ENCODE measurements at places on chromosomes 7 and 10.

DNA sequence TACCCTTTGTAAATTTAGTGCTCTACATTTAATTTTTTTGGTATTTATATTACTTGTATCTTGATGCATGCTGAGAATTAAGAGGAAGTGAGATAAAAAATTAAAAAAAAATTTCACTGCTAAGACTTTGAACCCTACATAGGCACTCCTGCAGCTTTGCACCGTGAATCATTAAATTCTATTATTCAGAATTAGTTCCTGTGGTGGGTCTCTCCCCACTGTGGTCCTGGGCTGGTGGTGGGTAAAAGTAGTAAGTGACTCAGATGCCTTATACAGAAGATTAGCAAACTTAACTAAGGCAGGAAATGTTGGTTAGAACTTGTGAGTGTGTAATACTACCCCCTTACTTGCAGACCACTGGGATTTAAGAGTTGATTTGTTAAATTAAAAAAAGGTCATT lies 72.6 kb downstream of the AP3M1 start:
- DNase-seq = no peak

GRCh38 chr10:17001961-17002749 lies 127.5 kb downstream of the CUBN start:
- DNase-seq = peak; percentile 35

DNA sequence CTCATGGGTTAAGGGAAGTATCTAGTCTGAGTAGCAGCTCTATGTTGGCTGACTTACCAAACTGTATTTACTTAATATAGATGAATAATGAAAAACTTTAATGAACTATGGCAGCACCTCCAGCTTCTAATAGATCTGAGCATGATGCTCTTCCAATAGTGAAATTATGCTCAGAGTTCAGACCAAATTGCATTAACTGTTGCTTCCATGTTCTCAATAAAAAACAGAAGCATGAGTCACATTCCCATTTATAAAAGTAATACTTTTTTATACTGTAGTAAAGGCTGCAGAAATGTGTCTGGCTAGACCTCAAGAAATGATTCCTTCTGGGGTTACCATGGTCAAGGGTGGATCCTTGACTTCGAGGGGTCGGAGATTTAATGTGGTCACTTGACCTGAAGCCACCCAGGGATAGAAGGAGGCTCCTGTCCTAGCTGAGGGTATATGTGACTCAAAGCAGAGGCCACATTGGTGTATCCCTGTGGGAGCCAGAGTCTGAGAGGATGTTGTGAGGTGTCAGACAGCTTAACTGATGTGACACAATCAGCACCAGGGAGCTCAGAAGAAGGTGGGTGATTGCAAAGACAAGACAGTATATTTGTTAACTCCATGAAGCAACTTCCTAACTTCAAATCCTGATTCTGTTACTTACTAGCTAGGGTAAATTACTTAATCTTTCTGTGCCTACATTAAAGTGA lies 19.8 kb upstream of the PLCE1 start:
- no peak for DNase-seq

GRCh38 chr7:63092951-63093350 lies 905.7 kb upstream of the ZNF722 start:
- no peak for DNase-seq

DNA sequence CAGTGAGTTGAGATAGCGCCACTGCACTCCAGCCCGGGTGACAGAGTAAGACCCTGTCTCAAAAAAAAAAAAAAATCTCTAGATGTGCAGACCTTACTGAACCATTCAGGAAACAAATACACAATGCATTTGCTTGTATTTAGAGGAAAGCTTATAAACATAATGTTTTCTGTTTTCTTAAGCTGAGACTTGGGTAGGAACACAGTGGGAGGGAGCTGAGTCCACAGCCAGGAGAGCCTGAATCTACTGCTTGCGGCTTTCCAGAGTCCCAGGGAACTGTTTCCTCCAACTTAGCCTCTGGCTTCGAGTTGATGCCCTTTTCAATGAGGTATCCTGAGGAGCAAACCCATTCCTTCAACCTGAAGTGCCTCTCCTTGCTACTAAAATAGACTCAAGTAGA lies 83.0 kb upstream of the PITRM1 start:
- no peak for DNase-seq

- DNase-seq = no peak
Observed at GRCh38 chr10:79492256-79492655, 20.1 kb upstream of the EIF5AL1 start.

DNA sequence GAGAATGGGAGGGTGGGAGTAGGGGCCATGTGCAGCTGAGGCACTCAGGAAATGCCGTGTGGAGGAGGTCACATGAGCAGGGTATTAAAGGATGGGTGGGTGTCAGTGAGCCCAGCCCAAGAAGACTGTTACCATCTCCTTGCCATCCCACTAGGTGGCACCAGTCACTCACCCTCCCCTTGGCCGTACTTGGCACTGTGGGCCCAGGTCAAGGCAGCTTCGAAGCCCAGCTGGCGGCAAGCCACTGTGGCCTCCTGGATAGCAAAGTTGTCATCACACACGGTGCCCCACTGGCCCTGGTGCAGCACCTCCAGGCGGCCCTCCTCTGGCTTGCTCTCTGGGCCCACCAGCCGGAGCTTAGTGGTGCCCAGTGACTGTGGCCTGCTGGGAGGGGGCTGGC lies 5.4 kb downstream of the LOXL4 start:
- DNase-seq = peak; percentile 13

DNA sequence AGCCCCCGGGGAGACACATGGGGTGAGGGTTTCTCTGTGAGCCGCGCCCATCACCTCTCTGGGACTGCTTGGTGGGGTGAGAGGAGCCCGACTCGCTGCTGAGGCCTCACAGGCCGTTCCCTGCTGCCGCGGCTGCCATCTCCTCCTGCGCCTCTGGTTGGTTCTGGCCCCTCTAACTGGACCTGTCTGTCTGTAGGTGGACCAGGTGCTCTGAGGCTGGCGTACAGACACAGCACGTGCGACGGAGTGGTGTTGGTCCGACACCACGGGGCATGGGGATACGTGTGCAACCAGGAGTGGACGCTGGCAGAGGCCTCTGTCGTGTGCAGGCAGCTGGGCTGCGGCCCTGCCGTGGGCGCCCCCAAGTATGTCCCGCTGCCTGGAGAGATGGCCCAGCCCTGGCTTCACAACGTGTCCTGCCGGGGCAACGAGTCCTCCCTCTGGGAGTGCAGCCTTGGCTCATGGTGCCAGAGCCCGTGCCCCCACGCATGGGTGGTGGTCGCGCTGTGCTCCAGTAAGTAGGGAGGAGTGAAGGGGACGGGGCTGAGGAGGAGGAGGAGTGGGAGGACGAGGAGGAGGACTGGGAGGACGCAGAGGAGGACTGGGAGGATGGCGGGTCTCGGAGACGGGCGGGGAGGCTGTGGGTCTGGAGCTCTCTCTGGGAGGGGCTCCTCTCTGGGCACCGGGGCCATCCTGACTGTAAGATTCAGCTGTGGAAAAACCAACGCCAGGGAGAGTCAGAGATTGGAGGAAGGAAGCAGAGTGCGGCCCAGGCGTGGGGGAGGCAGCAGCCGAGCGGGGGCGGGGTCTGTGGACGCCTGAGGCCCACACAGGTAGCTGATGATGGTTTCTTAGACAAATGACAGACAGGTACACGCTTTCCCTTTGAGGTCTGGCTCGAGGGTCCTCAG lies 2.6 kb downstream of the SCART1 start:
- no peak for DNase-seq

GRCh38 chr10:99449023-99449422 lies 18.6 kb upstream of the GOT1 start:
- DNase-seq = no peak

DNA sequence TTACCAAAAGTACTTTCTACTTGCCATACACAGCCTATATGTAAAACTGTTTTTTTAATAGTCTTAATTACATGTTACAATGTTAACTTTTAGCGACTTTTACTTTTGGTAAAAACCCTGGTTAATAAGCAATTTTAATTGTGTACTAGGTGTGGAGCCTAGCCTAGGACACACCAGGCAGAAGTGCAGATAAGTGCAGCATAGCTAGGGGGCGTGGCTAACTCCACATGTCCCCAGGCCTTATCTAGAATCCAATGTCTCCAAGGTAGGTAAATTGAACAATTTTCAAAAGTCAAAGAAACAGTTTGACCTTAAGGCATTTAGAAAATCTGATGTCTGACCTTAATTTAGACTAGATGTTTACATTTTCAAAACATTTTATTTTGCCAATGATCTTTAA lies 858.7 kb downstream of the CCSER2 start:
- no peak for DNase-seq

DNA sequence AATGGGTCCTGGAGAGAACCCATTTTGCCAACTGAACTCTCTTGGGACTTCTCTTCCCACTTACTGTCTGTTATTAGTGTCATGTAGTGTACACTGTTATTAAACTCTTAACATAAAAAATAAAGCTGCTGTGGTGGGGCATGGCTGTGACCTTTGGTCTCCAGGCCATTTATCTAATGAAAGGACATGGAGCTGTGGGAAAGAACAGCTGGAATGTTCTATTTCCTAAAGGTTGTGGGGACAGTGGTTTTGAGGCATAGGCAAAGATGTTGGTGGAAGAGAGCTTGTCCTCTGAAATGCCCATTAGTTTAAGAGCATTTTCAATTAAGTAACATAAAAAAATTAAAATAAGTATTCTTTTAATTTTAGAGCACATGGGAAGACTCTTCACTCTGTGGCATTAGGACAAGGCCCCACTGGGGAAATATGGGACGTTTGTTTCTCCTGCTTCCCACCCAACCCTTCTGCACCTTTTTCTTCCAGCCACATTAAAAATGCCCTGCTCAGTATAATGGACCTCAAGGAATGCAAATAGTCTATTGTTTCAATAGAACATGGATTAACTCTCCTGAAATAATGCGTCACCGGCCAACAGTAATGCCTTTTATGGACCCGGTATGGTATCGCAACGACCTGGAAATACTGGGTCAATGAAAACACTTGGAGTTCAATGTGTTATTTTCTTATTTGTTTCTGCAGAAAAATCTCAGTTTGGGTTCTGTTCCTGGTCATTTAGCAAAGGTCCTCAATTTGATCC lies 149.6 kb downstream of the BUB3 start:
- DNase-seq = no peak

- no peak for DNase-seq
Observed at GRCh38 chr10:18195060-18195799, 55.0 kb downstream of the CACNB2 start.

DNA sequence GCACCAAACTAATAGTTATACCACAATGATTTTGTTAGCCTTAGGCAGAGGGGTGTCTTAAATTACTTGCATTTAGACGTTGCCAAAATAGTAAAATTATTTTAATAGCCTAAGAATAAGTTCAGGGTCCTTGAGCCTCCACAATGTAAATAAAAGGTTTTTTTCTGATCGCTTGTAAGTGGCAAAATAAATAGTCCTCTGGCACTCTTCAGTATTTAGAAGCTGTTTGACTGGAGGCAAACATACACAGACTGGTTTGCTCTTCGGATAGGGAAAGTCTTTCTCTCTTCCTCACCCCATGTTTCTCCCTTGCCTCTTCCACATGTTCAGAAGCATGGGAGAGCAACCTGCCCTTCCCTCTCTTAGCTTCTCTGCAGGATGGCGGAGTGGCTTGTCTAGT lies 49.5 kb upstream of the FAM180A start:
- no peak for DNase-seq

DNA sequence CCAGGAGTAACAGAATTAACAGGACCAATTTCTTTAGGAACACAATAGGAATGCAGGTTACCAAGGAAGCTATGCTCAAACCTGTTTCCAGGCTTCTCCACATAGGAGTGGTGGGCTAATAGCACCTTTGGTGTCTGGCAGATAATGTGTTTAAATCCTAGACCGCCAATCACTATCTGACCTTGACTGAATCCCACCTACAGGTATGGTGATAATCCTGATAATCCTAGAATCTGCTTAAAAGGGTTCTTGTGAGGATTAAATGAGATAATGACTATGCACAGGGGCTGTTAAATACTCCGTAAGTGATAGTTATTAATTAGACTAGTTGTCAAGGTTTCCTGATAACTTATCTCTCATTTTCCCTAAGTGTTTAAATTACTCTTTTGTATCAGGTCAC lies 81.2 kb downstream of the EPC1 start:
- DNase-seq = no peak

DNA sequence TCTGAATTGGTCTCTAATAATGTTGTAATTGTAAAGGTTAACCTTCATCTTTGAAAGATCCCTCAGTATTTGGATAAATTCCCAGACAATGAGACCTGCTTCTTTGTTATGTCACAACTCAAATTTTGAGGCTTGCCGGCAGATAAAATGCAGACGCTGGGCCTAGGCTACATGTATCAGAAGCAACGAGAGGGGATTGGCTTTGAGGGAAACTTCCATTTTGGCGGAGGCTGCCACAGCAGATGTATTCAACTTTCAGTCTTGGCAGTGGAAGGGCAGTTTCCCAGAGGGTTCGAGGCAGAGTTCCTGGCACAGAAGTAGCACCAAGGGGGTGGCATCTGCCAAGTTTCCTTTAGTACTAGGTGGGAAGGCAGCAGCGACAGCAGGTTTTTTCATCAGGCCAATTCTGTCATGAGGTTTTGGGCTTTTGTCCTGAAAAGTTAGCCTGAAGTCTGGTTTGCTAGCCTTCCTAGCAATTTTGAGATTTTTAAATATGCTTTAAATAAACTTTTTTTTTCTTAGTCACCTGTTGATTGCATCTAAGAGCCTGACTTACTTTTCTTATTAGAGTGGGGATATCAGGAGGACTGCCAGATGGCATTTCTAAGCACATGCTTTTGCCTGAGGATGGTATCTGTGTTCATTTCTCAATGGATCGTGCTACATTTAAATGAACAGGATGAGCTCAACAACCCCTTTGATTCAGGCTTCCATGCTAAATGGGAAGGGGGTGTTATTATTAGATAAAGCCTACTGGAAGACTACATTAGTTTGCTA lies 89.5 kb upstream of the FAM3C start:
- DNase-seq = no peak

DNA sequence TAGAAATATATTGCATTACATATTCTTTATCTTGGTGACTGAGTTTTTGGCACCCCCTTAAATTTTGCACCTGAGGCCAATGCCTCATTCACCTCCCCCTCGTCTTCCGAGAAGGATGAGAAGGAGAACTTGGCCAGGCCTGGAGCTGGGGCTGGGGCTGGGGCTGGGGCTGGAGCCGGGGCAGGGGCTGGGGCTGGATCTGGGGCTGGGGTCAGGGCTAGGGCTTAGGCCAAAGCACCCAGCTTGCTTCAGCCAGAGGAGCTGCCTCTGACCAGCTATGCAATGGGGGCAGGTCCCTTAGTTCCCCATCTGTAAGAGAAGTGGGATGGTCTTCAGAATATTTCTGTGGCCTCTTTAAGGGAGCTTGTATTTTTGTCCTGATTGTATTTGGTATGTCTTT lies 3.8 kb upstream of the PRKAG2 start:
- no peak for DNase-seq

GRCh38 chr7:1070544-1071011 lies 17.3 kb upstream of the GPER1 start:
- no peak for DNase-seq

DNA sequence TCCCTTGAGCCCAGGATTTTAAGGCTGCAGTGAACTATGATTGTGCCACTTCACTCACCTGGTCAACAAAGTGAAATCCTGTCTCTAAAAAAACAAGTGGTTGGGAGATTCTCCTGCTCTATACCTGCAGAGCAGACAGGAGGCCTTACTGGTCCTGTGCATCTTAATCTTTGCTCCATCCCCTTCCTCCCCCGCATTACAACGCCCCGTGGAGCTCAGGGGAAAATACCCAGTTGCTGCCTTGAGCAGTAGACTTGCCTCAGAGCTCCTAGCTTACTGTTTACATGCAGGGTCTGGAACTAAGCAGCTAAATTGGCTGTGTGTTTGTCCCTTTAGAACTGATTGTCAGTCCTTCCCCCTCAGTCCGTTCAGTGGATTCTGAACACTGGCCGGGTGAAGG lies 123.8 kb upstream of the KMT2E start:
- DNase-seq = no peak

Data from bone marrow (tissue), 2 donors.